ENCODE measurements at places on chromosomes 7 and 10.

- DNase-seq: no peak
These were observed 8.7 kb downstream of the ARL3 start for GRCh38 chr10:102705531-102705930.

GRCh38 chr7:12764458-12764891 lies 77.0 kb downstream of the ARL4A start:
- no peak for DNase-seq

GRCh38 chr7:149473251-149473650 lies 12.4 kb upstream of the ZNF777 start:
- no peak for DNase-seq

GRCh38 chr7:107103369-107103768 lies 58.9 kb downstream of the PRKAR2B start:
- DNase-seq: no peak

GRCh38 chr7:123712619-123713018 lies 36.2 kb downstream of the WASL start:
- DNase-seq: no peak

GRCh38 chr7:137968890-137969289 lies 33.0 kb downstream of the CREB3L2 start:
- DNase-seq: no peak

DNA sequence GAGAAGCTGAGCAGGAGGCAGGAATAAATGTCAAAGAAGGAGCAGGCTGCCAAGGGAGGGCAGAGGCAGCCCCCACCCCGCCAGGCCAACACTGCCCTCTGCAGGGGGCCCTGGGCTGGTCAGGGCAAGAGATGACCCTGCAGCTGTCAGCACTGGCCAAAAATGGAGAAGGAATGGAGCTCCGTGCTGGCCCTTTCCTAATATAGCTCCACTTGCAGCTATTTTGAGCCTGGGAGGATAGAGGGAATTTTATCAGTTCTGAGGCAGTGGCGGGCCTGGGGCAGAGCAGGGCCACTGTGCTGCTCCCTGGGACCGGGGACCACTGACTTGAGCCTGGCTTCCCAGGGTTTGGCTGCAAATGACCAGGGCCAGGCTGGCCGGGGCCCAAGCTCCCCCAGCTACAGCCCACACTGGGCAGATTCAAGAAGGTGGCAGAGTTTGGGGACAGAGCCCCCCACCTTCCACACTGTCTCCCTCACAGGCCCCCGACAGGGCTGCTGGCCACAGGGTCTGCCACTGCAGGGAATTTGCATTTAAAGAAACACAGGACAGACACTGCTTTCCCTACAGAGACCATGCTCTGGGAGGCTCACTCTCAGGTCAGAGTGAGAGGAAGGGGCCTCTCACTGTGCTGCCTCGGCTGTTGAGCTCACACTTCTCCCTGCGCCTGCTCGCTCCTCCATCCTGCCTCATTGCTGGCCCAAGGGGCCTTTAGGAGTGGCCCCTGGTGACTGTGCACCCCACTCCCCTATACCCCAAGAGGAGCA lies 16.2 kb downstream of the LDB3 start:
- no peak for DNase-seq

- no peak for DNase-seq
These were observed 13.3 kb downstream of the COL28A1 start for GRCh38 chr7:7522421-7522820.

GRCh38 chr10:31095677-31096560 lies 64.3 kb upstream of the ZNF438 start:
- DNase-seq: no peak

GRCh38 chr10:21920633-21921032 lies 82.9 kb downstream of the DNAJC1 start:
- DNase-seq: no peak

GRCh38 chr10:74753442-74754211 lies 72.8 kb upstream of the KAT6B start:
- DNase-seq: no peak

DNA sequence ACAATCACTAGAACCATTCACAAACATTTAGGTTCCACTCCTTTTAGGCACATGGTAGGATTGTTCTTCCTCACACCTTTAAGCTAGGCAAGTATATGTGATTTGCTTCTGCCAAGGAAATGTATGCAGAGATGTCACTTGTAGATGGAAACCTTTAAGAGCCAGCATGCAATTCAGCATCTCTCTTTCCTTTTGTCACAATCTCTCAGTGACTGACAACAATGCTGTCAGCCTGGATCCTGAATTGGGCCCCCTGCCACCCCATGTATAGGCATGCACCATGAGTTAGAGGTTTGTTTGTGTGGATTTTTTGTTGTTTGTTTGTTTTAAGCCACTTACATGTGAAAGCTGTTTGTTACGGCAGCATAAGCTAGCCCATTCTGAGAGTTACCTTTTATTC lies 169.6 kb upstream of the PDE1C start:
- DNase-seq: no peak

DNA sequence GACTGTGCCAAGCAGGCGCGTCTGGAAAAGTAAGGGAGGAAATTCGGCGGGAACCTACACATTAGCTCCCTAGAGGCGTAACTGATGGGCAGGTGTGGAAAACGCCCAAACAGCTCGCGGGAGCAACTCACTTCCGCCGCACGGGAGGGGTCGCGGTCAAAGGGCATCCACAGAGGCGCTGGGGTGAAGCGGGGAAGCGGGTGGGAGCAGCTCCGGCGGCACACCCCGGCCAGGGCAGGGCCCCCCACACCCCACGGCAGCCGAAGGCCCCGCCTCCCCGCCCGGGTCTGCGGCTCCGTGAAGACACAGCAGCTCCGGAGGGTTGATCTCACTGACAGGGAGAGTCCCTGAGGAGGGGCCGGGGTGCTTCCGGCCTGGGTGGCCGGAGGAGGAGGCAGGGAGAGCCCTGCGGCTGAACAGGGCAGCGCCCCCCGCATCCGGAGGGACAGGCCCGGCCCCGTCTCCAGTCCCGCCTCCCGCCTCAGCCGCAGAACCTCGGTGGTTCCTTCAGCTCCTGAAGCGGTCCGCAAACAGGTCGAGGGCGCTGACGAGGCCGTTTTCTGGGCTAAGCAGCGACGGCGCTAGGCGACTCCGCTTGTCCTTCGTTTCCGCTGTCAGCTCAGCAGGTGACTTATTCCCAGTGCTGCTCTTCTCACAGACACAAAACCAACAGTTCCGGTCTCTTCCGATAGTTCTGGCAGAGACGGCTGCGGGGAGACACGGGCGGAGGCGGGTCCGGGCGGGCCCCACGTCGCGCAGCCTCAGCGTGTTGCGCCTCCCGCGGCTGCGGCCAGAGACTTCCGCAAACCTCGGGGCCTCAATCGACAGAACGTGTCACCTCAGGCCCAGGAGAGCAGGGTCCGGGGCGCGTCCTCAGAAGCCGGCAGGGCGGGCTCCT lies 276.1 kb downstream of the DNAJB6 start:
- DNase-seq: no peak

DNA sequence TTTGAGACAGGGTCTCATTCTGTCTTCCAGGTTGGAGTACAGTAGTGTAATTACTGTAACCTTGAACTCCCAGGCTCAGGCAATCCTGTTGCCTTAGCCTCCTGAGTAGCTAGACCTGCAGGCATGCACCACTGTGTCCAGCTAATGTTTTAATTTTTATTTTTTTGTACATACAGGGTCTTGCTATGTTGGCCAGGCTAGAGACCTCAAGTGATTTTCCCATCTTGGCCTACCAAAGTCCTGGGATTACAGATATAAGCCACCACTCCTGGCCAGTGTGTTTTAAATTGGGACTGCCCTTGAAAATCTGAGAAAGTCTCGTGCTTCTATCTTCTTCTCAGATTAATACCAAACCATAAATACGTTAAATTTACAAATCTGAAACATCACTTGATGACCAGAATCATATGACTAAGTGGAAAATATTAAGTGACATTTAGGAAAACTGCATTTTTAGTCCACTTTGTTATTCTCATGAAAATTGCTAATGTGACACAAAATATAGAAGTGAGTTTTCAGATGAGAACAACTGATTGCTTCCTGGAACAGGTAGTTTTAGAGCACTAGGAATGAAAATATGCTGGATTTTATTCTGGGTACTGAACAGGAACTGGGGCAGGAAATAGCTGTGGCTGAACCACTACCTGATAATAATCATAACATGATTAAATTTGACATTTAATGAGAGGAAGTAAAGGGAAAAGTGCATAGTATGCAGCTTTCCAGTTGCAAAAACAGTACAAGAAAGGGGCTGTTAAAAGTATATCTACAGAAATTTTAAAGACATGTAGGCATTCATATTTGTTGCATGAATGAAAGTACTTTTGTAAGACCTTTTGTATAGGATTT lies 4.2 kb downstream of the PHTF2 start:
- DNase-seq: no peak

- DNase-seq: no peak
These were observed 124.9 kb upstream of the NEBL start for GRCh38 chr10:21021843-21022594.

DNA sequence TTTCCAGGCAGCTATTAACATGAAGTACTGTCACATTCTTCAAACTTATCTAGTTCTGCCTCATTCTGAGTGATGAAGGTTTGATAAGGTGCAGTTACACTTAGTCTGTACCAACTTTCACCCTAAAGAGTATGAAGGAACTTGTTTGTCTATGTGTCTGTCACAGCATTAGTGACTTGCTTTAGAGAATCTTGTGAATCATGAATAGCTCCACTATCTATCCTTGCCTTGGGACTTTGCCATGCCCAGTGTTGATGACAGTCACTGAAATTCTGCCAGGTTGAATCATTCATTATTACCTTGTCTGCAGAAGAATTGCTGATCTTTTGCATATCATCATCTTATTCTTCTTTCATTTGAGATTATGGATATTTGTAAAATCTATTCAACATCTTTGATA lies 50.9 kb upstream of the A1CF start:
- DNase-seq: no peak

GRCh38 chr10:103550229-103550628 lies 56.7 kb downstream of the NEURL1 start:
- DNase-seq: no peak

- no peak for DNase-seq
These were observed 202.3 kb downstream of the GRID1 start for GRCh38 chr10:86164174-86164774.

Measured in omental fat pad (tissue), 4 donors.